ENCODE measurements at places on chromosomes 3 and 15. TPM values are rescaled to one million over a fixed set of nuclear protein-coding genes. Genes with fewer than 3 reads are reported as not detected.

- no peak for DNase-seq
Observed at GRCh38 chr15:94253742-94254141, 22.4 kb downstream of the MCTP2 start.

ILDR1 gene
- 1.4 TPM for polyA plus RNA-seq

DNA sequence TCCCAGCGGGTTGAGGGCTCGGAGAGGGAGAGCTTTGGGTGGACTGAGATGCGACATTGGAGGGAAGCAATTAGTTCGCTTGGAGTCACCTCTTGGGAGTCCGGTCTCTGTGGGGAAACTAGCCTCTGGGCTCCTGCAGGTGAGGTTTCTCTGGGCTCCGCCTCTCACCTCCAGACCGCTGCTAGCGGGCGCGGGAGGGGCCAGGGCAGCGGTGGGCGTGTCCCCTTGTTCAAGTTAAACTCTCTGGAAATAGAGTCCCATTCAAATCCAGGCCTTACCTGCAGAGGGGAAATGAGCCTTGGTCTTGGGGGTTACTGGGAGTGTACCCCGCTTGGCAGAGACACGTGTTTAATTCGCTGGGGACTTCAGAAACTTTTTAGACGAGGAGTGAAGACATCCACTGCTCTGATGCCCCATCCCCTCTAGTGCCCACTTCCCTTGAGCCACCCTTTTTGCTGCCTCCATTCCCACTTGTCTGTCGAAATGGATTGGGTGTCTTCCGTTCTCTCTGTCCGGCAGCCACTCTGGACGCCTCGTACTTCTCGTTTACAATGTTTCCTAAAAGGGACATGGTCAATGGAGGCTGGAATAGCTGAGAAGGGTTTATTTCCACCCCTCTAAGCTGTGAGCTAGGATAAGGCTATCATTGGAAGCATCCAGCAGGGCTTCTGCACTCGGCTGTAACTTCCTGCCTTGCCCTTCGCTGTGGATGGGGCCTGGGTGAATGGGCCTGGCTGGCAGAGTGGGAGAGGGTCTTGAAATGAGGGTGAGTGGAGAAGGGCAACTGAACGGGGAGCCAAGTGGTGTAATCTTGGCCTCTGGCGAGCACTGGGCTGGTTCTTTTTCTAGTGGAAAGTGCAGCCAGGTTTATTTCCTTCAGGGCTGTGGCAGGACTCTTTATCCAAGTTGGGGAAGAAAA, 1.1 kb downstream of the MITF start:
- DNase-seq, result peak; percentile 63

GRCh38 chr3:15636028-15636709, 34.6 kb downstream of the BTD start:
- no peak for DNase-seq

- DNase-seq, result no peak
Observed at GRCh38 chr3:128367221-128367620, 99.5 kb downstream of the DNAJB8 start.

DNA sequence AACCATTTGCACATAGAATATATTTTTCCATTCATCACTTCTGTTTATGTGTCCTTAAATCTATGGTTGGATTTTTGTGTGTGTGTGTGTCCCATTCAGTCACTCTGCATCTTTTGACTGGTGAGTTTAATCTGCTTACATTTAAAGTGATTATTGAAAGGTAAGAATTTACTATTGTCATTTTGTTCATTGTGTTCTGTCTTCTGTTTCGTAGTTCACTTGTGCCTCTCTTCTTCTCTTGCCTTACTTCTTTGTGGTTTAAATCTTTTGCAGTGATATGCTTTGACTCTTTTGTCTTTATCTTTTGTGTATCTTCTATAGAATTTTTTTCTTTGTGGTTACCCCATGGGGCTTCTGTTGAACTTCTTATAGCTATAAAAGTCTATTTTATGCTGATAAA, 166.3 kb upstream of the UBE3A start:
- DNase-seq, result no peak

DNA sequence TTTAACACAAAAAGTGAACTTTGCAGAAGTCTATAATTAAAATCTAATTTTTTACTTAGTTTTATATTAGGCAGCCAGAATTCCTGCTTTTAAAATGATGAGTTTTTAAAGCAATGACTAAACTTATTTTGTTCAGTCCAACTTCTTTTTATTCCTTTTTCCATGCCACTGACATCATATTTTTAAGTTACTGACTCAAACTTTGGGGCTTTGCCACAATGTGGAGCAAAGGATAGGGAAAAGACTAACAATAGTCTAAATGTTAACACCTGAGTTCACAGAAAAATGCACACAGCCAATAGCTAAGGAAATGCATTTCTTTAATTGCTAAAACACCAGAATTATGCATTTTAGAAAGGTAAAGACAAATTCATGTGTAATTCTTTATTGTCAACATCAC, 647.6 kb upstream of the DPPA4 start:
- no peak for DNase-seq

DNA sequence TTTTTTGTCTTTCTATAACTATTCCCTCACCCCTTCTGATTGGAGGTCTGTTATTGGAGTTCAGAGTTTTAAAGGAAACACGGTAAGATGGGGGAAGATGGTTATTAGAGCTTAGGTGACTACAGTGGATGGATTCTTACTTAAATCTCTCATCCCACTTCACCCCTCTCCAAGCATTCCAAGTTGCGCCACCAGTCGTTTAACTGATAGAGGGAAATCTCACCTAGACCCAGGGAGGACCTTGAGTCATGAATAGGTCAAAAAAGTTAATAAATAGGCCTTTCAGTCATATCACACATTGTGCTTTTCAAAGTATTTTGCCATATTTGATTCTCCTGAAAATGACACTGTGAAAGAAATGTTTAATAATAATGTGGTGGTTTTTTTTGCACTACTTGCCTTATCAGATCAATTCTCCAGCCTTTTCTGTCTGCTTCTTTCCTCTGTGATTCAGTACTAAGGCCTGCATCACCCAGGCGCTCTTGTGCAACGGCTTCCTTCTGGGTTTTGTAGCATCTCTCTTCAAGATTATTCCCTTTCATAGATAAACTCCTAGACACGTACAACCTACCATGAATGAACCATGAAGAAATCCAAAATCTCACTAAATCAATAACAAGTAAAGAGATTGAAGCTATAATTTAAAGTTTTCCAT, 100.4 kb upstream of the TGFBR2 start:
- no peak for DNase-seq

GRCh38 chr3:4409415-4409814, 57.7 kb downstream of the SUMF1 start:
- DNase-seq, result no peak

APBA2 gene
- 18.5 TPM for polyA plus RNA-seq

GRCh38 chr3:61620073-61620472, 58.7 kb downstream of the PTPRG start:
- DNase-seq, result no peak

GRCh38 chr3:492586-493316, 296.2 kb downstream of the CHL1 start:
- DNase-seq, result no peak

Measured in testis (tissue), 5 donors.